ENCODE measurements at places on chromosomes 12 and 14.

- no peak for DNase-seq
- no peaks in the 10 kb centered on the region for H3K36me3 ChIP-seq
- H3K27me3 ChIP-seq = no peaks in the 10 kb centered on the region
- H3K4me3 ChIP-seq = no peak overlapping the region
- no peaks in the 10 kb centered on the region for H3K4me1 ChIP-seq
These were observed 37.8 kb upstream of the FOS start for GRCh38 chr14:75240781-75241180.

DNA sequence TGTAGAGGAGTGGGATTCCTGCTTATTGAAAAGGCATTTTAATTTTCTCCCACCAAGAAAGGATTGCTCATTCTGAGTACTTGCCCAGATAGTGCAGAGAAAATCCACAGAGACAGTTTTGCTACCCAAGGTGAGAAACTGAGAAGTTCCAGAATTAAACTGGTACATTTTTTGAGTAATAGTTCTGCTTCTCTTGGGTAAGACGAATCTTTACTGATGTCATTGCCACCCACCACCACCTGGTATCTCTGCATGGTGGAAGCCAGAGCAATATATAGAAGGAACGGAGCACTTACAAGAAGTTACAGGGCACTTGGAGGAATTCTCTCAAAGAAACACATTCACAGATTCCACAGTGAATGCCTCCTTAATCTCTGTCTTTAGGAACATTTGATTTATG lies 20.7 kb upstream of the FRMD6 start:
- no peak for DNase-seq
- H3K4me3 ChIP-seq = no peak overlapping the region
- H3K27me3 ChIP-seq = peaks cover 7% of the 10 kb centered on the region
- no peaks in the 10 kb centered on the region for H3K36me3 ChIP-seq

DNA sequence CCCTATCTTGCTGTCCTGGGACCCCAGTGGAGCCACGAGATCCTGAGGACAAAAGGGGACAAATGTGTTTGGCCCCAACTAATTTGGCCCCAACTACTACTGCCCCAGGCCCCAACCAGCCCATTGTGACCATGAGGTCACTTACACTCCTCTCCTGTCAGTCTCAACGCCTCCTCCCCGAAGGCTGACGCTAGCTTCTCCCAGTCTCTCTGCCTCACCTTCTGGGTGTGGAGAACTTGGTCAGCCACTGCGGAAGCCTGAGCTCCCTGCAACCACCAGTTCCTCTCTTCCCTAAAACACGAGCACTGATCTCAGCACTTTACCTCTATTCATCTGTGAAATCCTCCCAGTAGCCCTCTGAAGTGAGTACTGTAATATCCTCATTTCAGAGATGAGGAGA lies 13.3 kb downstream of the FAM181A start:
- peaks cover 10% of the 10 kb centered on the region for H3K4me1 ChIP-seq
- no peak for DNase-seq
- H3K27me3 ChIP-seq = peaks cover 5% of the 10 kb centered on the region
- no peak overlapping the region for H3K4me3 ChIP-seq

DNA sequence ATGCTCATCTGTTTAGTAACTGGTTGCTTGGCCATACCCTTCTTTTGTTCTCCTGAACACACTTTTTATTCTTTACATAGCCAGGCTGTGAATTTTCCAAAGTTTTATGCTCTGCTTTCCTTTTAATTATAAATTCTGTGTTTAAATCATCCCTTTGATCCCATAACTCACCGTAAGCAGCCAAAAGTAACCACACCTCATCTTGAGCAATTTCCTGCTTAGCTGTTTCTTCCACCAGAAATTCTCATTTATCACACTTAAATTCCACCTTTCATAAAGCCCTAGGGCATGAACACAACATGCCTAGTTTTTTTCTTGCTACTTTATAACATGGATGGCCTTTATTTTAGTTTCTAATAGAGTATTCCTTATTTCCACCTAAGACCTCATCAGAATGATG lies 510.7 kb downstream of the C12orf50 start:
- H3K4me1 ChIP-seq = no peaks in the 10 kb centered on the region
- H3K4me3 ChIP-seq = no peak overlapping the region
- H3K36me3 ChIP-seq = no peaks in the 10 kb centered on the region
- no peak for DNase-seq
- H3K27me3 ChIP-seq = no peaks in the 10 kb centered on the region

DNA sequence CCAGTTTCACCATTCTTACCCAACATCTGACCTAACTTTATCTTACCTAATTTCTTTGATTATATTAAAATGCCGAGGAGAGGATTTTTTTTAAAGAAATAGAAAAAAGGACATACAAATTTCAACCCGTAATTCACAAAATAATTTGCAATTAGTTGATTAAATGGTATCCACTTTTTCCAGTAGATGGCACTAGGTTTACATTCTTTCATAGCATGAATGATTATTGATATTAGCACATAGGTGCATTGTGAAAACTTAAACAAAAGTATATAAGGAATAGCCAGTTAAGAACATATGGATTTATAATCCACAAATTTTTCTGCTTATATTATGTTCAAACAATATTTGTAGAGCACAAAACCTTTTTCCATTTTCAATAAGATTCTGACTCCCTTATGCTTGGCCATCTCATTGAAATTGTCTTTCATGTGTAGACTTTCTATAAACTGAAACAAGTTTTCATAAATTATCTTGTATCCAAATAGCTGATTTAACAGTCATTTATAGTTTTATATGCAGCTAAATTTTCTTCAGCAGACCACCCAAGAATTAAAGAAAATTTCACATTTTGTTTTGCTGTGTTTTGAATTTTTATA lies 35.3 kb downstream of the MSRB3 start:
- no peak overlapping the region for H3K27ac ChIP-seq
- H3K4me3 ChIP-seq = no peak overlapping the region
- no peak for DNase-seq
- H3K36me3 ChIP-seq = no peaks in the 10 kb centered on the region

DNA sequence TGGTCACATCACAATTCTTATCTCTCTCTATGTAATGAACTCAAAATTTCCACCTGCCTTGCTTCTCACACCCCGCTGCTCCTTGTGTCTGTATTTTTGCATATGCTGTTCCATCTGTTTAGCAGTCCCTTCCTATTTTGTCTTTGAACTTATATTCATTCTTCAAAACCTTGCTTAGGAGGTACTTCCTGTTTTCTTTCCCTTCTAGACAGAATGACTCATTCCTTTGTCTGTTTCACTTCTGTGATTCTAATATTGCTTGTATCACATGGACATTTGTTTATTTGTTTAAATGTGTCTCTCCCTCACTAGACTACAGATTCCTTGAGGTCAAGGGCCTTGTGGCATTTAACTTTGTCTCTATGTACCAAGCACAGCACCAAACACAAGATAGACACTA lies 424.2 kb downstream of the ETNK1 start:
- H3K27me3 ChIP-seq = no peaks in the 10 kb centered on the region
- no peak for DNase-seq
- H3K27ac ChIP-seq = no peak overlapping the region

DNA sequence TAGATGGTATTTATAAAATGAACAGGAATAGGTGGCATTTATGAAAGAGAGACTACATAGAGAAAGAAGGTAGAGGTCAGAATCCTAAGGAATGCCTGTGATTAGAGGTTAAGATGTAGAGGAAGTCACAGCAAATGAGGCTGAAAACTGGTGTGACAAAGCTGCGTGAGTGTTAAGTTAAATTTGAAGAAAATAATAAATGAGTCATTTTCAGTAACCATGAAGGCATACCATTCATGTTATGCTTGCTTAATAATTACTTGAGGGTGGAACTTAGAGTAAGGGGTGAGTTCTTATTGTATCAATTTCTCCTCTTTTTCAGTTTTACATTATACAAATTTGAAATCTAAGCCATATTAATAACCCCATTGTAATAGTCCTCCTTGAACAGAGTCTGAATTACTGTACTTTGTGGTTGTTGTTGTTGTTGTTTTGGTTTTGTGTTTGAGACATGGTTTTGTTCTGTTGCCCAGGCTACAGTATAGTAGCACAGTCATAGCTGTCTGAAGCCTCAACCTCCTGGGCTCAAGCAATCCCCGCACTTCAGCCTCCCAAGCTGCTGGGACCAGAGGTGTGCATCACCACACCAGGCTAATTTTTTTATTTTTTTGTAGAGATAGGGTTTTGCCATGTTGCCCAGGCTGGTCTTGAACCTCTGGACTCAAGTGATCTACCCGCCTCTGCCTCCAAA lies 761.5 kb downstream of the GALC start:
- H3K36me3 ChIP-seq = no peaks in the 10 kb centered on the region
- H3K4me3 ChIP-seq = no peak overlapping the region
- no peaks in the 10 kb centered on the region for H3K27me3 ChIP-seq
- H3K4me1 ChIP-seq = no peaks in the 10 kb centered on the region

Data from activated B cell treated with CpG ODN at 0.5 μM for 24 hours (primary cell).